ENCODE measurements at places on chromosomes 3 and 15.

DNA sequence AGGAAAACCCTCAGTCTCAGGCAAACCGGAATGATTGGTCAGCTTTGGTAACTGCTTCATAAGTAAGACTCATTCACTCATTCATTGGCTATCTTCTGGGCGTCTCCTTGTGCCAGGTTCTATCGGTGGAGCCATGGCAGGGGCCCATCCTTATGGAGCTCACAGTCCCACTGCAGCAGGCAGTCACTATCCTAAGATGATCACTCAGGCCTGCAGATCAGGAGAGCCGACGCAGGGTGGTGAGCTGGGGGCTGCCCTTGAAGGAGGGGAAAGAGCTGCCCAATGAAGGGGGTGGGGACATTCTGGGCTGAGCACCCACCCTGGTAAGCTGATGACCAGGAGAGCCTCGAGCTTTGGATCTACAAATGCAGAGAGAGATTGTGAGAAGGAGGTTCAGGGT, 20.5 kb upstream of the FGD5 start:
- H3K36me3 ChIP-seq: no peaks in the 10 kb centered on the region
- H3K4me1 ChIP-seq: peaks cover 6% of the 10 kb centered on the region
- H3K27me3 ChIP-seq: no peaks in the 10 kb centered on the region
- H3K4me3 ChIP-seq: no peak overlapping the region

DNA sequence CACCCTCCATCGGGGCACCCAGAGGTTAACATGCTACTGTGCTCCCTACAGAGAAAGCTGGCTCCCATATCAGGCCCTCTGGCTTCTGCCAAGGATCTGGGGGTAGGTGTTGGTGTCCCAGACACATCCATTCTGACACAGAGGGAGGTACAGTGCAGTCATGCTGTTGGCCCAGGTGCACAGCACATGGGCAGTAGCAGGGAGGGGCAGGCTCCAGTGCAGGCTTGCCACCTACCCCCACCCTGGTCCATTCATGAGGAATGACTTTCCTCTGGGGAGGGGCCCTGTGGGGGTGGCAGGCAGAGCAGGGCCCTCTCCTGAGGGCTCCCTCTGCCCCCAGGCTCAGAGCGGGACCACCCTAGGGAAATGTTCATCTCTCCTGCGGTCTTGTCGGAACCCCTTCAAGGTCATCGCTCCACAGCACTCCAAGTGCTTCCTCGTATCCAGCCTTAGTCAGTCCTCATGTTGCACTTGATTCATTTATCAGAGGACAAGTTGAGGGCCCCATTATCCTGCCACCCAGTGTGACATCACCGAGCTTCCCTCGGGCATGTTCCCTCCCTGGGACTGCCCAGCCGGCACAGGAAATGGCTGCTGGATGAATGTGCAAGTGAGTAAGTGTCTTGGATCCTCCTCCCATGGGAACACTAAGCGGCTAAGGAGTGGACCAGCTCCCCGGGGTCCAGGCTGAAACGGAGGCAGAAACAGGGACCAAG, 10.0 kb downstream of the DUSP7 start:
- H3K4me3 ChIP-seq: no peak overlapping the region
- no peaks in the 10 kb centered on the region for H3K4me1 ChIP-seq
- peak overlapping the region; percentile 38 for H3K27ac ChIP-seq
- H3K36me3 ChIP-seq: no peaks in the 10 kb centered on the region
- no peaks in the 10 kb centered on the region for H3K27me3 ChIP-seq
- DNase-seq: peak; percentile 55

GRCh38 chr3:141242377-141243092, 10.9 kb downstream of the PXYLP1 start:
- H3K4me3 ChIP-seq: no peak overlapping the region
- H3K27ac ChIP-seq: peak overlapping the region; percentile 37
- no peaks in the 10 kb centered on the region for H3K36me3 ChIP-seq
- no peaks in the 10 kb centered on the region for H3K4me1 ChIP-seq
- DNase-seq: no peak
- no peaks in the 10 kb centered on the region for H3K27me3 ChIP-seq

- no peaks in the 10 kb centered on the region for H3K27me3 ChIP-seq
- no peaks in the 10 kb centered on the region for H3K4me1 ChIP-seq
- H3K27ac ChIP-seq: no peak overlapping the region
- peak; percentile 71 for DNase-seq
- no peak overlapping the region for H3K4me3 ChIP-seq
Measured at GRCh38 chr15:74438721-74439316, 5.1 kb upstream of the SEMA7A start.

DNA sequence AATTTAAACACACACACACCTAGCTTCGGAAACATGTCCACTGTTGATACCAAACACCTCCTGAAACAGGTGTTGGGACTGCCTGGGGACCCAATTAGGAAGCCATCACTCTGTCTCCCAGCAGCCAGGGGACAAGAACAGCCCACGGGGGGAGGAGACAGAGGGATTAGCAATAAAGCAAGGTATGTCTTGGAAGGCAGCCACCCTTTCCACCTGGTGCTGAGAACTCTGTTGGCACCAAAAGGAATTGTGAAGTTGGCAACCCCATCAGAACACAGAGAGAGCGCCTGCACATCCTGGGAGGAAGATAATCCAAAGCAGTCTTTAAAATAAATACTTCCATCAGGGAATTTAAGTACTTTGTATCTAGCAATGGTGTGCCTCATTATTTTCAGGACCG, 111.0 kb downstream of the ADAMTS17 start:
- H3K4me3 ChIP-seq: no peak overlapping the region
- H3K27ac ChIP-seq: no peak overlapping the region
- no peaks in the 10 kb centered on the region for H3K36me3 ChIP-seq
- DNase-seq: no peak

Data from uterus (tissue), 4 donors.